Amniotic epithelial cell (primary cell): ENCODE measurements at places on chromosomes 2 and 18.

GRCh38 chr18:42338683-42339082 lies 383.6 kb downstream of the PIK3C3 start:
- no peak for DNase-seq

- DNase-seq = no peak
These were observed 116.7 kb downstream of the TNS1 start for GRCh38 chr2:217886091-217886490.

DNA sequence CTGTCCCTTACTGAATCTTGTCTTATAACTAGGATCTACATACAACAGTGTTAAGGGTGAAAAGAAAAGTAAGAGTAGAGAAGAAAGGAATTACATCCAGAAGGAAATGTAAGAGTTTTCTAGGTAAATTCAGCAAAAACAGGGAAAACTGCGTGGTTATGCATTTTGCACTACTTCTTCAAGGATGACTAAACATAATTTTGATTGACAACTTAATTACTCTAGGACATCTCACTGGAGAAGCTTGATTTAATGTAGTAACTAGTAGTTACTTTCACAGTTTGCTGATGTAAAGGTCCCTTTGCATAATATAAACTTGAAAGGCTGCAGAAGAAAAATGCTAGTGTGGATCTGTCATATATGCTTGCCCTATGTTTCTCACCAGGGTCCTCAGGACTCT lies 213.4 kb upstream of the CYP26B1 start:
- DNase-seq = no peak

GRCh38 chr2:226270285-226271058 lies 529.1 kb downstream of the IRS1 start:
- no peak for DNase-seq

DNA sequence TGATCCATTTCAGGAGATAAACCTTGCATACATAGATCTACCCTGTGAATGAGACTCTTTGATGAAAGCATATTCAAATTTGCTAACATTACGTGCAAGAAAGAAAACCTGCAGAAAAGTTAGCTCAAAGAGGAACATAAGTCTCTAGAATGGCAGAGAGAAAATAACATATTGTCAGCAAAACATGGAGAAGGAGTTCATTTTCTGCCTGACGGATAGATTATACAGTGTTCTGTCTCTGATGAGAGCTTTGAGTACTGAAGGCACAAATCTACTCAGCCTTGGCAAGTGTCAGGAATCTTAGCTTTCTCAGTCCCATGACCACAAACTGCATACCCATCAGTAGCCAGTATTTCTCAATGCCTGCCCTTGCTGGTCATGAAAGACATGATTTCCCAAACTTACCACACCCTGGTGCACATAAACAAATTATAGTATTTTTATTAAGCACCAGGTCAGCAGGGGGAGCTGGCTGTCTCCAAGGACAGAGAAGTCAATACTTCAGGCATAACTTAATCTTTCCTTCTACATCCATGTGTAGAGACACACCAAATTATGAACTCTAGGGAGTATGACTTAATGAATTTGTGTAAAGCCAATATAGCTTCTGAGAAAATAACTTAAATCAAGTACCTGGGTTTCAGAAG lies 401.2 kb upstream of the SOX11 start:
- DNase-seq = no peak

DNA sequence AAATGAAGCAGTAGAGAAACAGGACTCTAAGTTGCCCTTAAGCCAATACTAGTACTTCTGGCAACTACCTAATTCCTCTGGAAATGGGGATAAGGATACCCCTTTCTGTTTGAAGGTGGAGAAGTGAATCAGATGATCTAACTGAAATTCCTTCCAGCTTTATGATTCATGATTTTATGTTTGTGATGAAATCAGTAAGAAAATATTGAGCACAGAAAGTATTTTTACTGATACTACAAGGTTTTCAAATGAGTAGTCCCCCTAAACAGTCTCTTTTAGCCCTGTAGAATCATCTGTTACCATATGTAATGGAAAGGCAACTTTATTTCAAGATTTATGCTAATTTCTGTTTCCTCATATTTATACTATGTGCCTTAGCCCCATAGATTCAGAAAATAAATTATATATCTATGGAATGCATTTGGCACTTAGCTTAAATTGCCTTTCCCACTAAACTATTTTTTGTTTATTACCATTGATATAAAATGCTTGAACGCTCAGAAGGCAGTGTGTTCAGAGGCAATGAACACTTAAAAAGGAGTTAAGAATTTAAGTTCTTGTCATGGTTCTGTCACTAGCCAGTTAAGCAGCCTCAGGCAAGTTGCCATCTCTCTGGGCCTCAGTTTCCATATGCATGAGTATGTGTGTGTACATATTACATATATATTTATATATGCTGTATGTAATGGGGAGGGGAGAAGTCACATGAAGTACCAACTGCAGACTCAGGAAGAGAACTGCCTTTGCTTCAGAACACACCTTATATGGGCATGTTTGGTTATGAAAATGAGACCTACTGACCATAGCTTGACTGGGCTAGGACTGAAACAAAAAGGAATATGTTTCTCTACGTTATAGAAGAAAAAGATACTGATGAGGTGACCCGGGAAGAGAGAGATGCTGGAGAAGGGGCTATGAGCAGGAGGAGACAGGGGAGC lies 97.7 kb downstream of the CDC42EP3 start:
- peak; percentile 64 for DNase-seq

GRCh38 chr2:154960802-154961583 lies 262.5 kb downstream of the KCNJ3 start:
- no peak for DNase-seq
